ENCODE measurements at places on chromosomes 6 and 20.
A peak's percentile ranks its signal among the peaks of the same experiment; 100 is the strongest.

DNA sequence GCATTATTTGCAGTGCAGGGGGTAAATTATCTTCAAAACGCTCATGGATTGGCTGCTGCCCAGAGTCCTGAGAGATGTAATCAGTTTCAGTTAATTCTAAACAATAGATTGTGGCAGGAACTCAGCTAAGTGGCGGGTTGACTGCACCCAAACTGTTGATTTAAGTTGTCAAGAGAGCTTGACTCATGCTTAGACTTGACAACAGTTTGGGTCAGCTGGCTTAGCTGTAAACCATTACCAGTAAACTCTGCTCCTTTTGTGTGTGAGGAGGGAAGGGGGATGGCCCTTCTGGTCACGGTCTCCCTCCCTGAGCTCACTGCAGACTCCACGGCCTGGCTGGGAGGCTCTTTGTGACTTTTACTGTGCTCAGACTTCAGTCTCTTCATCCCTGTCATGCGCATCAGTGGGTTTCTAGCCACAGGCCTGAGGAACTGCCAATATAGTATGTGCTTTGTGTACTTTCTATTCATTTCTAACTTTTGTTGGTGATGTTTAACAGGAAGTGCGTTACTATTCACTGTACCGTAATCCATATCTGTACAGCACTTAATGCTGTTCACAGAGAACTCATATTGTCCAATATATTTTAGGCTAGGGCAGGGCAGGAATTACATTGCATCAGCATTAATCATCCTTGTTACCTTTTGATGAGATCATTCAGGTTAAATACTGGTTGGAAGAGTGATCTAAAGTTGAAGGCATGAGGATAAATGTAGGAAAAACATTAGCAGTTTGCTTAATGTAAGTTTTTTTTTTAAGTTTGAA is 488.3 kb downstream of the CDKAL1 start:
- no peak for DNase-seq

GRCh38 chr6:128743974-128744765 is 138.8 kb upstream of the LAMA2 start:
- no peak for DNase-seq

DNA sequence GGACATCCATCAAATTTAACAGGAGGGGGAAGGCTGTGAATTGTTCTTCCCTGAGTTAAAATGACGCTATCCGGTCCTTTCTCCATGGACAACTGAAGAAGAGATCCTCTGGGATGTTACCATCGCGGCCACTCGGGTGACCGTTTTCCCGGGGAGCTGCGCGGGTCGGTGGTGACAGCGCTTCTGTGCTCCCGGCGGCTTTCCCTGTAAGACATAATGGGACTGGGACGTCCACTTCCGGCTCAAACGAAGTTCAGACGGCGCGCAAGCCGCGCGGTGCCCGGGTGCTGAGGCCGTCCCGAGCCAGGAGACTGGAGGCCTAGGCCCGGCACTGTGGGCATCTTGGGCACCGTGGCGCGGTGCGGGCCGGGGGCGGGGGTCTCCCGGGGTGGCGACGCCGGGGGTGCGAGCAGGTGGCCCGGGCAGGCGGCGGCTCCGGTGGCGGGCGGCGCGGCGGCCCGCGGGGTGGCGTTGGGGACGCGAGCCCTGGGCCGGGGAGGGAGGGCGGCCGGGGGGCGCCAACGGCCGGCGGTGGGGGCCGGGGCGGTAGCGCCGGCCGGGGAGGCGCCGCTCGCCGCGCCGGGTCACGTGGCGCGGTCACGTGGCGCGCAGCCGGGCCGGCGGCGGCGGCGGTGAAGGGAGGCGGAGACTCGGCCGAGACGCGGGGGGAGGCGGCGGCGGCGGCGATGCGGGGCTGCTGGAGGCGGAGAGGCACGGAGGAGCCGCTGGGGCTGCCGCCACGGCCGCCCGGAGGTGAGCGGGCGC is 63.6 kb downstream of the GTF2H5 start:
- no peak for DNase-seq

GRCh38 chr6:159203304-159204005 is 34.3 kb downstream of the FNDC1 start:
- peak; percentile 20 for DNase-seq

GRCh38 chr6:165665384-165665672 is 2.3 kb upstream of the PDE10A start:
- DNase-seq = no peak

GRCh38 chr6:156183678-156184077 is 593.5 kb upstream of the ARID1B start:
- DNase-seq = no peak
